ENCODE measurements at places on chromosomes 3 and 15. TPM values are rescaled to one million over a fixed set of nuclear protein-coding genes. Genes with fewer than 3 reads are reported as not detected.

Gene RAB43
- polyA plus RNA-seq = 21.2 TPM

GRCh38 chr3:194687638-194688199 lies 2.0 kb downstream of the FAM43A start:
- DNase-seq = peak; percentile 63
- no peaks in the 10 kb centered on the region for H3K36me3 ChIP-seq
- peaks cover 10% of the 10 kb centered on the region for H3K4me1 ChIP-seq
- peak overlapping the region; percentile 3 for H3K27ac ChIP-seq
- peak overlapping the region; percentile 50 for H3K4me3 ChIP-seq
- H3K27me3 ChIP-seq = peaks cover 42% of the 10 kb centered on the region

GRCh38 chr3:166071-166470 lies 30.5 kb upstream of the CHL1 start:
- no peaks in the 10 kb centered on the region for H3K36me3 ChIP-seq
- H3K27me3 ChIP-seq = no peaks in the 10 kb centered on the region
- H3K27ac ChIP-seq = no peak overlapping the region
- no peak overlapping the region for H3K4me3 ChIP-seq
- H3K4me1 ChIP-seq = no peaks in the 10 kb centered on the region

Gene FAM107A
- 63.9 TPM for polyA plus RNA-seq

Gene ALDH1L1
- polyA plus RNA-seq = 15.6 TPM

GRCh38 chr3:150286390-150287147 lies 121.5 kb upstream of the TSC22D2 start:
- no peaks in the 10 kb centered on the region for H3K27me3 ChIP-seq
- H3K4me1 ChIP-seq = no peaks in the 10 kb centered on the region
- DNase-seq = peak; percentile 6
- no peaks in the 10 kb centered on the region for H3K36me3 ChIP-seq
- H3K27ac ChIP-seq = no peak overlapping the region

DNA sequence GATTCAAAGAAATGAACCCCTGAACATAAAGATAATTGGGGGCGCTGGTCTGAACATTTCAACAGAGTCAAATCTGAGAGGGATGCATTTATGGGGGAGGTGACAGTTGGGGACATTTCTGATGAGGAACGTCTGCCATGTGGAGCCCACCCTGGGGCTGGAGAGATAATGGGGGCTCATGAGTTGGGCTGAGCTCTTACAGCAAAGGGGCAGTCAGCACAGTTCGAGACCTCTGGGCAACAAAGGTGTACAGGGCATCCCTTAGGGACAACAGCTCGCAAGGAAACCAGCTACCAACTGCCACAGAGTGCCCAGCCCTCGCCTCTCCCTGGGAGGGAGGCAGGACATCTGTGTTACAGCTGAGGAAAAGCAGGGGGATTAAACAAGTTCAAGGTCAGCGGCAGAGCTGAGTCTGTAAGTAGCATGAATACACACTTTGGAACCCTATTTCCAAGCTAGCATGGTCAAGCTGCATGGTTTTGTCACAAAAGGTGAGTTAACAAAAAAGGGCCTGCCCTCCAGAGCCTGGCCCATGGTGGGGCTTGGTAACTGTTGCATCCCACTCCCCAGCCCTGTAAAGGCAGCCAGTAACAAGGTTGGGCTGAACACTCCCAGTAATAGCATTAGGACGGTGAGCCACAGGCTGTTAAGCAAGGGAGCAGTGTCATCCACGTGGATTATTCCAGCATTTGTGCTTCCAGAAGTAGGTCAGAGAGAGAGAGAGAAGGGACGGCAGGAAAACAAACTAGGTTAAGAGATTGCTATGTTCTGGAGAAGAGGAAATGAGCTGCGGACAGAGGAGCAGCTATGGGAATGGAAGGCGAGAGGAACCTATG lies 4.3 kb downstream of the GNB5 start:
- H3K4me1 ChIP-seq = no peaks in the 10 kb centered on the region
- no peak for DNase-seq
- no peaks in the 10 kb centered on the region for H3K36me3 ChIP-seq
- no peaks in the 10 kb centered on the region for H3K27me3 ChIP-seq

DNA sequence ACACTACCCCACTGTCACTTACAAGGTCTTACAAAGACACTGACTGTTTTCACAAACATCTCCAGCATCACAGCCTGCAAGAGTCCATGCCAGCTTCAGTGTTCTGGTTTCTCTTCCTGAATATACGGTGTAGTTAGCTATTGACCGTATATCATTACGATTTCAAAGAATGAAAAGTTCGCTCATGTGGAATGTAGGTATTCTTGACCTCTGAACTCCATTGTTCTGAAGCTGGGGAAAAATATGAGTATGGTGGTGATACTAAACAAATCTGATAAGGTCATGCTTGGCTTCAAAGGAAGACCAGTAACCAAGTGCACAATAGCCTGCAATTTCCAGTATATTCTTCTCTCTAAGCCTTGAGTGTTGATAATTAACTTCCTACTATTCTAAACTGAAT lies 315.7 kb upstream of the WNT5A start:
- DNase-seq = no peak
- no peaks in the 10 kb centered on the region for H3K36me3 ChIP-seq
- no peaks in the 10 kb centered on the region for H3K4me1 ChIP-seq
- no peaks in the 10 kb centered on the region for H3K27me3 ChIP-seq

DNA sequence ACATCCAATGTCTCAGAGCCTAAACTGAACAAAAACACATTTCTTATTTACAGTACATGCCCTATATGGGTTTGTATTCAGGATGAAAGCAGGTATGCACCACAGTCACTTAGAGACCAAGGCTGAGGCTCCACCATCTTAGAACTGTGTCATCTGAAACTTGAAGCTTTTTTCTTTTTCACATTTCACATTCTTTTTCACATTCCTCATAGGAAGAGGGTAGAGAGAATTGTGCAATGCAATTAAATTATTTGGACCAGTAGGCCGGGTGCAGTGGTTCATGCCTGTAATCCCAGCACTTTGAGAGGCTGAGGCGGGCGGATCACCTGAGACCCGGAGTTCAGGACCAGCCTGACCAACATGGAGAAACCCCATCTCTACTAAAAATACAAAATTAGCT lies 591.0 kb downstream of the MECOM start:
- no peaks in the 10 kb centered on the region for H3K36me3 ChIP-seq
- DNase-seq = no peak
- H3K27me3 ChIP-seq = no peaks in the 10 kb centered on the region
- no peaks in the 10 kb centered on the region for H3K4me1 ChIP-seq

DNA sequence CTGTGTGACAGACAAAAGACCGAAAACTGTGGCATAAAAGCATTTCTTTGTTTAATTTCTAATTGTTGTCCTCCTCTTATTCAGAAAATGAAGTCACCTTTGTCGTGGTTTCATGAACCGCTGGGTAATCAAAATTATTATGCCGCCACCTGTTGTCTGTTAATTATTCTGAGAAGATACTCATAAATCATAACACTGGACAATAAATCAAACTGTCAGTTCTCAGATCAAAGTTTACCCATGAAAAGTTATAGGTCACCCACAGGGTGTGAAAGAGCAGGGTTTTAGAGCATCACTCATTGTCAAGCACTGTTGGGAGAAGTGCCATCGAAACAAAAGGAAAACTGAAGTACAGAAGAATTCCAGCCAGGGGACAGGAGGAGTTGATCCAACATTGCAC lies 474.3 kb downstream of the NR2F2 start:
- no peaks in the 10 kb centered on the region for H3K27me3 ChIP-seq
- H3K27ac ChIP-seq = no peak overlapping the region
- H3K4me1 ChIP-seq = no peaks in the 10 kb centered on the region

DNA sequence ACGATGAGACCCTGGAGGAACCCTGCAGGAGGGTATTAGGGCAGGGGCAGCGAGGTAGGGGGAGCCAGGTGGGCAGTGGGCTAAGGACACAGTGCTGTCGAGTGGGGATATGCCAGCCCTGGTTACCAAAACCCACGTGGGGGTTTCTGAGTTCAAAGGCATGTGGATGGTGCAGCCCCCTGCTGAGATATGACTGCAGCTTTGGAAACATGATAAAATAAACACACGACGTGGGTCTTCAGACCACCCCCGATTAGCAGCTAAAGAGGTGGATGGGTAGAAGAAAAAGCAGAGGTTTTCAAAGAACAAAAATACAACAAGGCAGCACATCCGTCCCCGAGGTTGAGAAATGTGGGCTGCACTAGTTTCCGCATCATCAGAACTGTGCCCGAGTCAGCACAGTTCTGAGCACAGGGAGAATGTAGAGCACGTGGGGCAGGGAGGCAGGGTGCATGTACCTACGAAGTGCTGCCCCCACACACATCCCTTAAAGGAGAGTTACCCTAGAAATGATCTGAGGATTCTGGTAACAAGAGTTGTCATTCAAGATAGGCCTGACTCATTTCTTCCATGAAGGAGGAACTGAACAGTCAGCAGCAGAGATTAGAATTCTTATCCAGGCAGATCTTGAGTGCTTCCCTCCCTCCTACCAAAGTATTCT lies 121.3 kb downstream of the RPLP1 start:
- no peaks in the 10 kb centered on the region for H3K36me3 ChIP-seq
- H3K4me3 ChIP-seq = no peak overlapping the region
- no peak overlapping the region for H3K27ac ChIP-seq
- no peaks in the 10 kb centered on the region for H3K4me1 ChIP-seq
- DNase-seq = no peak

Gene ROBO1
- 13.3 TPM for polyA plus RNA-seq

GRCh38 chr15:63554337-63554927 lies 42.8 kb upstream of the FBXL22 start:
- no peak overlapping the region for H3K4me3 ChIP-seq
- H3K27ac ChIP-seq = no peak overlapping the region
- no peak for DNase-seq
- H3K36me3 ChIP-seq = peaks cover 25% of the 10 kb centered on the region
- H3K4me1 ChIP-seq = peaks cover 16% of the 10 kb centered on the region
- no peaks in the 10 kb centered on the region for H3K27me3 ChIP-seq

GRCh38 chr15:62404194-62404985 lies 239.3 kb upstream of the C2CD4B start:
- no peak overlapping the region for H3K27ac ChIP-seq
- H3K27me3 ChIP-seq = no peaks in the 10 kb centered on the region
- no peak overlapping the region for H3K4me3 ChIP-seq
- no peaks in the 10 kb centered on the region for H3K4me1 ChIP-seq
- DNase-seq = no peak

Gene LEKR1
- polyA plus RNA-seq = 1.0 TPM

DNA sequence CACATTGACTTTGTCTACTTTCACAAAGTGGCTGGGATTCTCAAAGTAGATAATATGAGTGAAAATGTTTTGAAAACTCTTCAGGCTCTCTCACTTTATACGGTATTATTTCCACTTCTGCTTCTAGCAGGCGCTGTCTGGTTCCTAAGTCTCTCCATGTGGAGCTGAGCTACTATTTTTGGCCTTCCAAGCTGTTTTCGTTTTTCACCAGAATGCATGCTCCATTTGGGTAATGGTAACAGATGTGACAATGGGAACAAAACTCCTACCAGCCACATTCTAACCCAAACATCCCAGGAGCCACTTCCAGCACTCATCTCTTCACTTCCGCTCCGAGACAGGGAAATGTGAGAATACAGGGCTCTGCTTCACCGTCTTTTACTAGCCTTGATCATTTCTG lies 586.7 kb downstream of the NTRK3 start:
- no peak overlapping the region for H3K4me3 ChIP-seq
- no peaks in the 10 kb centered on the region for H3K27me3 ChIP-seq
- no peaks in the 10 kb centered on the region for H3K4me1 ChIP-seq
- no peaks in the 10 kb centered on the region for H3K36me3 ChIP-seq
- no peak overlapping the region for H3K27ac ChIP-seq

Gene TRIM71
- polyA plus RNA-seq = 0.09 TPM

DNA sequence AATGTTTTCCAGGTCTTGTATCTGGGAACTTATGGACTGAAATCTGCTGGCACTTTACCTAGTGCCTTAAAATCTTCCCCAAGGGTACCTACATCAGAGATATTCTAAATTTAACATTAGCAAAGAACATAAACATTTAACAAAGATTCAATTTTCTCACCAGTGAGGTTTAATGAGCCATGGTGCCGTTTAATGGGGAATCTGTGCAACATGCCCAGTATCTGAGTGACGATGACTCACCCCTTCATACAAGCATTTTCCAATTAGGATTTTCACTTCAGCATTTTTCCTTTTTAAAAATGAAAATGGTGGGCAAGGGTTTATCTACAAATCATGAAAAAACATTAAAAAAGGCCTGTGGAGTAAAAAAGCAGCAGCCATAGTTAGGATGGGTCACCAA lies 189.4 kb downstream of the SLC9A9 start:
- H3K27me3 ChIP-seq = no peaks in the 10 kb centered on the region
- H3K4me3 ChIP-seq = no peak overlapping the region
- H3K27ac ChIP-seq = no peak overlapping the region
- no peaks in the 10 kb centered on the region for H3K4me1 ChIP-seq
- no peak for DNase-seq

Gene GPR62
- polyA plus RNA-seq = 0.02 TPM

GRCh38 chr15:94547711-94548110 lies 316.4 kb downstream of the MCTP2 start:
- no peaks in the 10 kb centered on the region for H3K27me3 ChIP-seq
- no peaks in the 10 kb centered on the region for H3K4me1 ChIP-seq
- H3K4me3 ChIP-seq = no peak overlapping the region
- no peaks in the 10 kb centered on the region for H3K36me3 ChIP-seq

Gene LRRC2
- polyA plus RNA-seq = 2.4 TPM

- no peak overlapping the region for H3K4me3 ChIP-seq
- DNase-seq = no peak
- no peaks in the 10 kb centered on the region for H3K27me3 ChIP-seq
- H3K27ac ChIP-seq = no peak overlapping the region
- peaks cover 6% of the 10 kb centered on the region for H3K36me3 ChIP-seq
- H3K4me1 ChIP-seq = peaks cover 9% of the 10 kb centered on the region
These were observed 7.5 kb downstream of the HEXA start for GRCh38 chr15:72368325-72368724.

DNA sequence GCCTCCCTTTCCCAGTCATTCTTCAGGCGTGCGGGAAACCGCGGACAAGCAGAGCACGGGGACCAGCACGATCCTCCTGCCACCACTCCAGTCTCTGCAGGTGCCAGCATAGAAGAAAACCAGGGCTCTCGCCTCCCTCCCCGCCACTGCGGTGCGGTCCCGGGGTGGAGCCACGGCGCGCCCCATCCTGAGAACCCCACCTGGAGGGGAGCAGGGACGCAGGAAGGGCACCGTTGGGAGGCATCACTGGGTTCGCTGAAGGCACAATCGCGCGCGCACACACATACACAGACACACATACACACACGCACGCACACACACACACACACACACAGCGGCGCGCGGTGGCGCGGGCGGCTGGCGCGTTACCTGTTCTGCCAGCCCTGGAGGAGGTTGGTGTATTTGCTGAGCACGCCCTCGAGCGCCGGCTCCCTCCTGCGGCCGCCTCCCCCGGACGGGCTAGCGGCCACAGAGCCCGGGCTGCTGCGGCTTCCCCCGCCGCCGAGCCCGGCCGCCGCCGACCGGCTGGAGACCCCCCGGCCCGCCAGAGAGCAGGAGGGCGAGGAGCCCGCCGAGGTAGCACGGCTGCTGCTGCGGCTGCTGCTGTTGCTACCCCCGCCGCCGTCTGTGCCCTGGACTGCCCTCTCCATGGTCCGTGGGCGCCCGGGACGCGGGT lies 394 bp downstream of the OSBPL10 start:
- no peaks in the 10 kb centered on the region for H3K36me3 ChIP-seq
- H3K27me3 ChIP-seq = peaks cover 62% of the 10 kb centered on the region
- H3K27ac ChIP-seq = peak overlapping the region; percentile 53
- H3K4me1 ChIP-seq = peaks cover 17% of the 10 kb centered on the region
- H3K4me3 ChIP-seq = peak overlapping the region; percentile 47
- DNase-seq = peak; percentile 36

Gene POLR2H
- 117 TPM for polyA plus RNA-seq

Gene PCBP4
- 21.0 TPM for polyA plus RNA-seq
